ENCODE measurements at places on chromosomes 7 and 10.

- no peak for DNase-seq
These were observed 271.6 kb downstream of the CALN1 start for GRCh38 chr7:72140566-72140965.

DNA sequence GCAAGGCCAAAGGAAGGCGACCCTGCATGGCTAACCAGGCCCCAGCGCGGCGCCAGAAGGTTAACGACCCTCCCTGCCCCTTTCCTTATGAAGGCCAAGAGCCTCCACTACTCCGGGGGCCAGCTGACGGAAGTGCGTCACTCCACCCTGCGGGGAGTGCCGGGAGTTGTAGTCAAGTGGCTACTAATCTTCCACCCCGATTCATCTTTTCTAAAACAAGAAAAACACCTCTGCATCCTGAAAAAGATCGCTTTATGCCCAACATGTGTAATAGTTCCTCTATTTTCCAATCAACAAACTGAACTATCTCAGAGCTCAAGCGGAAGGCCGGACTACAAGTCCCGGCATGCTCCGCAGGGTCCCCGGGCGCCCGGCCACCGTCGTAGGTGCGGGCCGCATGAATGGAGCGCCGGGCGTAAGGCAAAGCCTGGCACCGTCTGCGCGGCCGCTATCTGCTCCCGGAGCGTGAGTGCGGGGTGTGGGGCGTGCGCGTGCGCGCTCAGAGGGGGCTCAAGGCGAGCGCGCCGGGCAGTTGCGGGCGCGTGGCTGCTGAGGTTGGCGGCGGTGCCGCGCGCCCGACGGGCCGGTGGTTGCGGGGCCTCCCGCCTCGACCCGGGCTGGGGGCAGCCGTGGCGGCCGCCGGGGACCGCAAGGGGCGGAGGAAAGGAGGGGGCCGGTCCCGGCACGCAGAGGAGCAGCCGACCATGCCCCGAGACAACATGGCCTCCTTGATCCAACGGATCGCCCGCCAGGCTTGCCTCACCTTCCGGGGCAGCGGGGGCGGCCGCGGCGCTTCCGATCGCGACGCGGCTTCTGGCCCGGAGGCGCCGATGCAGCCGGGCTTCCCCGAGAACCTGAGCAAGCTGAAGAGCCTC is at the start of gene ADO:
Gene ADO, plus strand, starts transcription at position 365 of the 875 bp plus-strand sequence. Its CDS starts 340 bp downstream, at position 705.
- DNase-seq, result peak; percentile 96

- DNase-seq, result peak; percentile 13
These were observed 6.4 kb upstream of the CYTH3 start for GRCh38 chr7:6278749-6279310.

GRCh38 chr10:133150226-133150625 is 9.8 kb upstream of the KNDC1 start:
- DNase-seq, result no peak

DNA sequence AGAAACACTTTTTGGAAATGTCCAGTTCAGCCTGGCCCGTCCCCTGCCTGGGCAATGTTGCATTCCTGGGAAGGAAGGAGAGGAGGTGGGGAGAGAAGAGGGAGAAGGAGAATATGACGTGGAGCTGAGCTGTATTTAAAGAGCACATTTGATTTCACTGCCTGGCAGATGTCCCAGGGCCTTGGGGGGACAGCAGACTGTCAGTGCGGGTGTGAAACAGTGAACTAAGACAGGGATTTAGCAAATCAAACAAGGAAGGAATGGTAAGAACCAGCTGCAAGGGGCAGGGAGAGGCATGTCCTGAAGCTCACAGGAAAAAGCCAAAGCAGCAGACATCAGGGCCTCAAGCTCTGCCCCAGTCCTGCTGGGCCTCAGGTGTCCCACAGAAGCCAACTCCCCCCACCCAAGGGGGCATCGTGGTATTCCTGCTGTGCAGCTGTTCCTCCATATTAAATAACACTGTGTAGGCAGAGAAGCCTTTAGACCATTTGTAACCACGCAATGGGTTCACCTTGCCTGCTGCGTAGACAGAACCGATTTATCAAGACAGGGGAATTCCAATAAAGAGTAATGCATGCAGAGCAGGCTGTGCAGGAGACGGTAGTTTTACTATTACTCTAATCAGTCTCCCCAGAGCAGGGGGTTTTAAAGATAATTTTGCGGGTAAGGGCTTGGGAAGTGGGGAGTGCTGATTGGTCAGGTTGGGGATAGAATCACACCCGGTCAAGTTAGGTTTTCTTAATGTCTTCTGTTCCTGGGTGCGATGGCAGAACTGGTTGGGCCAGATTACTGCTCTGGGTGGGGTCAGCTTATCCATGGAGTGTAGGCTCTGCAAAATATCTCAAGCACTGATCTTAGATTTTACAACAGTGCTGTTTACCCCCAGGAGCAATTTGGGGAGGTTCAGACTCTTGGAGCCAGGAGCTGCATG is 18.3 kb downstream of the LEP start:
- no peak for DNase-seq

GRCh38 chr7:81604808-81605174 is 165.1 kb downstream of the HGF start:
- no peak for DNase-seq

DNA sequence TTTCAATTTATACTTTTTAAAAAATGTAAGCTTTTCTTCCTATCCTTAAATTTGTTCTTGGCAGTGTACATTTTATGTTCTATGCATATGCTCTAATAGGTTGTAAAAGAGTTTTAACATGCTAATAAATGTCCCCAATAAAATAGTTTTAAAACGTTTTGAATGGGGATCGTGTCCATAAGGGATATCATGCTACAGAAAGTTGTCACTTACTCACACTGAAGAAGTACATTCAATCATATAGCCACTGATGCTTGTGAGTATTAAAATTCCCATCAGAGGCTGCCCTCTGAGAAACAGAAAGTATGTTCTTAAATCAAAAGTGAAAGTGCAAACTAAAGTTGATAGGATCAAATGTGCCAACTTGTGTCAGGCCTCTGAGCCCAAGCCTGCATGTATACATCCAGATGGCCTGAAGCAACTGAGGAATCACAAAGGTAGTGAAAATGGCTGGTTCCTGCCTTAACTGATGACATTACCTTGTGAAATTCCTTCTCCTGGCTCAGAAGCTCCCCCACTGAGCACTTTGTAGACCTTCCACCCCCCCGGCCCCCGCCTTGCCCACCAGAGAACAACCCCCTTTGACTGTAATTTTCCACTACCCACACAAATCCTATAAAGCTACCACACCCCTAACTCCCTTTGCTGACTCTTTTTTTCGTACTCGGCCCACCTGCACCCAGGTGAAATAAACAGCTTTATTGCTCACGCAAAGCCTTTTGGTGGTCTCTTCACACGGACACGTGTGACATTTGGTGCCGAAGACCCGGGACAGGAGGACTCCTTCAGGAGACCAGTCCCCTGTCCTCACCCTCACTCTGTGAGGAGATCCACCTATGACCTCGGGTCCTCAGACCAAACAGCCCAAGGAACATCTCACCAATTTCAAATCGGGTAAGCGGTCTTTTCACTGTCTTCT is 877 bp upstream of the NOD1 start:
- no peak for DNase-seq

- DNase-seq, result peak; percentile 90
These were observed 8.6 kb upstream of the CRYGN start for GRCh38 chr7:151448261-151449252.

GRCh38 chr10:119352807-119353206 is 145.4 kb downstream of the GRK5 start:
- no peak for DNase-seq

GRCh38 chr10:1737222-1738061 is at the start of gene ADARB2:
Gene ADARB2, minus strand, starts transcription at chr10:1737525.
- DNase-seq, result no peak

- DNase-seq, result no peak
These were observed 29.4 kb upstream of the HNRNPH3 start for GRCh38 chr10:68302503-68302823.
